NCI-H1092 treated with DMSO at 0.1 percent for 48 hours (cell line): ENCODE measurements at places on chromosomes 7 and 10.
A peak's percentile ranks its signal among the peaks of the same experiment; 100 is the strongest.

DNA sequence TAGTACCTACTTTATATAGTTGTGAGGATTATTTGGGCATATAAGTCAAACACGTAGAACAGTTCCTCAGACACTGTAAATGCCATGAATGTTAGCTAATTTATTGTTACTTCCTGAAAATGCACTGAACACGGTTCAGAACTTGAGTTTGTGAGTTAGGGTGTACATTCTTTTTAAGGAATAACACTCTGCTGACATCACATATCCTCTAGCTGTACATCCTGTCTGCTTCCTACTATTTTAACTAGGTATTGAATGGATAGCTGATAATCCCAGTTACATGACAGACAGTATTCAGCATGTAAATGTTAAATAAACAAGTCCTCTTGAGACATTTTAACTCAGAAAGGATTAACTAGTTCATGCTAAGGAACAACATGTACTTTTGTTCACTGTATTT lies 16.0 kb downstream of the SAMD8 start:
- no peak for DNase-seq

- DNase-seq, result peak; percentile 43
Observed at GRCh38 chr7:128904381-128905197, 5.9 kb downstream of the KCP start.

DNA sequence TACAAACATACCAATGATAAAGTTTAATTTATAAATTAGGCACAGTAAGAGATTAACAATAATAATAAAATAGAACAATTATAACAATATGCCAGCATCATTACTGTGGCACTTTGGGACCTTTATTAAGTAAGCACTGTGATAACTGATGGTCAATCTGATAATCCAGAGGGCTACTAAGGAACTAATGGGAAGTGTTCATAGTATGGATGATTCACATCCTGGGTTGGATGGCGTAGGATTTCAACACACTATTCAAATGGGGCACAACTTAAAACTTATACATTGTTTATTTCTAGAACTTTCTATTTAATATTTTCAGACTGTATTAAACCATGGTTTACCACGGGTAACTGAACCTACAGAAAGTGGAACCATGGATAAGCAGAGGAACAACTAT lies 90.8 kb downstream of the KIF20B start:
- DNase-seq, result no peak

DNA sequence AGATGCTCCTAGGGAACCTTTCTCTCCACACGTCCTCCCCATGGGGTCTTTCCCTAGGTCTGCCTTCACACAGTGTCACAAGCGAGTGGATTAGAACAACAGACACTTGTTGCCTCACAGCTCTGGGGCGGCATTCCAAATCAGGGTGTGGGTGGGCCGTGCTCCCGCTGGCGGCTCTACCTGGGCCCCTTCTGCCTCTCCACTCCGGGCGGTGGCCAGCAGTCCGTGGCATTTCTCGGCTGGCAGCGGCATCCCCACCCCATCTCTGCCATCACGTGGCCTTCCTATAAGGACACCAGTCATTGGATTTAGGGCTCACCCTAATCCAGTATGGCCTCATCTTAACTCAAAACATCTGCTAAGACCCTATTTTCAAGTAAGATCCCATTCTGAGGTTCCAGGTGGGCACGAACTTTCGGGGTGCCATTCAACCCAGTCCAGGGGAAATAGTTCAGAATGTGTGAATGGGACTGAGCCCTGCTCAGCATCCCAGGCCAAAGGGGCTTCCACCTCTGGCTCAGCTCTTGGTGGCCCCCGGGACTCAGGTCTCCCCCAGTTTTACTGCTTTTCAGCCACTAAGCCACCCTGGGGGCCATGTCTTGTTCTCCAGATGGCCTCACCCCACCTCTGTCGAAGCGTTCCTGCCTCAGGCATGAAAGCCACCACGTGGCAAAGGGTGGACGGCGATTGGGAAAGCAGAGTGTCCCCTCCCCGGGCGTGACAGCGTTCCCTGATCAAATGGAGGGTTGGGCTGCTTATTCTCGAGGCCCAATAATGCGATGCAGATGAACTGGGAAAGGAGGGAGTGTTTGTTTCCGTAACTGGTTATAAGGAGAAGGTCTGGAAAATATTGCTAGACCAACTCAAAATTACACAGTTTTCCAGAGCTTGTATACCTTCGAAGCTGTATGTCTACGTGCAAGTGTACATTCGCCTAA lies 350.0 kb downstream of the GLRX3 start:
- no peak for DNase-seq

DNA sequence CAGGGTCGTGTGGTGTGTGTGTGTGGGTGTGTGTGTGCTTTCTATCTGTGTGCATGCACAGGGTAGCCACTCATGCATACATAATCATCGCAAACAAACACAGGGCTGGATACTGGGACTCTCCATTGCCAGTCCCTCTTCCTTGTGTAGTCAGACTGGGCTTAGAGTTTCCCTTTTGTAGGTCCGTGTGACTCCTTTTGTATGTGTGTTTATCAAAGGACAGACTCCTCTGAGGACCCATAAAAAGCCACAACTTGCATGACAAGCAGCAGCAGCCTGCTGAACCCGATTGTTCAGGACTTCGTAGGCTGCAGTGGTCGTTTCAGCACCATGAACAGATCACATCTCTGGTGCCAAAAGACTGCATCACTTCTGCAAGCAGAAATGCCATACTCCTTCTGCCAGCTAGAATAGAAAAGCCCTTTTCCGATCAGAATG lies 895 bp downstream of the VSTM2A start:
- DNase-seq, result peak; percentile 58

GRCh38 chr7:106283831-106284713 lies 711 bp downstream of the NAMPT start:
- DNase-seq, result peak; percentile 73

DNA sequence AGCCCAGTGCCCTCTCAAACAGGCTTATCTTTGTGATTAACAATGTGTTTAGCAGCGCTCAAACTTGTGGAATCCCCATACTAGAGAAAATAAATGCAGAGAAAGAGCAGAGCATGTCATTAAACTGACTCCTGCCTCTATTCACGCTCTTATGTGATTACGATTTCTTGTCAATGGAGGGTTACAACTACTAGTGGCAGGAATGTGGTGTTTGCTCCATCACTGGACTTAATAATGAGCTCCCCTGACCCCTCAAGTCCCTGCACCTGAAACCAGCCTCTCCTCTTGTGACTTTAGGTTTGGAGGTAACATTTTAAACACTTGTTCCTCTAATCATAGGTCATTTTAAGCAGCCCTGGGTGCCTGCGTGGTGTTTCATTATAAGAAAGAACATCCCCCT lies 121.9 kb downstream of the PLPP4 start:
- DNase-seq, result no peak

- no peak for DNase-seq
Observed at GRCh38 chr7:142720172-142720773, 29.0 kb upstream of the PRSS1 start.

DNA sequence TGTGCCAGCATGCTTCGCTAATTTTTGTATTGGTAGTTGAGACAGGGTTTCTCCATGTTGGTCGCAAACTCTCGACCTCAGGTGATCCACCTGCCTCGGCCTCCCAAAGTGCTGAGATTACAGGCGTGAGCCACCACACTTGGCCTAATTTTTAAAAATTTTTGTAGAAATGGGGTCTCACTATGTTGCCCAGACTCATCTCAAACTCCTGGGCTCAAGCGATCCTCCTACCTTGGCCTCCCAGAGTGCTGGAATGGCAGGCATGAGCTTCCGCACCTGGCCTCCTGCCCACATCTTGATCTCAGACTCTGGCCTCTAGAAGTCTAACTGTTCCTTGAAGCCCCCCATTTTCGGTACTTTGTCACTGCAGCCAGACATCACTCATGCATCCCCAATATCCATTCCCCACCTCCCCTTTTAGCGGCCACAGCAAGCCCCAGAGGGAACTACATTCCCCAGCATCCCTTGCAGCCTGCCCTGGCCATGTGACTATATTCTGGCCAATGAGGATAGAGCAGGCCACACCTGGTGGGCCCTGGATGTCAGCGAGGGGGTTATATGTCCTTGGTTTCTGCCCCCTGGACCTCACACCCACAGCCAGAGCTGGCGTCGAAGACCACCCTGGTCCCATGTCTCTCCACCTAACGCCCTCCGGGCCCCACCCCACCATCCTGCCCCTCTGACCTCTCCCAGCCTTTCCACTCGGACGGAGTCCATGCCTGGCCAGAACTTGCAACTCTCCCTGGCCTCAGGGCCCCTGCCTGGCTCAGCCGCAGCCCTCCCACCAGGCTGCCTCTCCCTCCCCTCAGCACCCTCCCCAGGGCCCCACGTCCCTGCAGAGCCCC lies 33.8 kb downstream of the MICALL2 start:
- DNase-seq, result no peak

DNA sequence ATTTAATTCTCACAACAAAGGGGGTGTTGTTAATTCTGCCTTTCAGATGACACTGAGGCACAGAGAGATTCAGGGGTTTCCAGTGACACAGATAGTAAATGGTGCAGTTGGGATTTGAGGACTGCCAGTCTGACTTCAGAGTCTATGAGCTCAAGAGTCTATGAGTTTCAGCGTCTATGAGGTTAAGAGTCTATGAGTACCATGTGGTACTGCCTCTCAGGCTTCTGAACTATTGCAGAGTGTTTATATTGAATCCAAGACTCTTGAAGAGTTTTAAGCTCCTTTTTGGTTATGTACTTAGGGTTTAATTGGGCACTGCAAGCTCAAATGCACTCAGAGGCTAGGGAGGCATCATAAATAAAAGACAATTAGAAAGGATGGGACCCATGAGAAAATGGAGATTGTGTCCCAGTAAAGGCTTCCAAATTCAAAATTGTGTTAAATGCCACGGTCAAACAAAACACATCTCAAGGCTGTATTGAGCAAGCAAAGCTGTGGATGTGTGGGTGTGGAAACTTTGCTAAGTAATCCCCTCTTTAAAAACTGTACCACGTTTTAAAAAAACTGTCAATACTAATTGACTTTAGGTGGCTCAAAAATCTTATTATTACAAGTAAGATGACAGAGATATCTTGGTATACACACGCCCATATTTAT lies 123.9 kb upstream of the FAM171A1 start:
- DNase-seq, result no peak

GRCh38 chr10:106360870-106361269 lies 803.6 kb downstream of the SORCS1 start:
- no peak for DNase-seq

DNA sequence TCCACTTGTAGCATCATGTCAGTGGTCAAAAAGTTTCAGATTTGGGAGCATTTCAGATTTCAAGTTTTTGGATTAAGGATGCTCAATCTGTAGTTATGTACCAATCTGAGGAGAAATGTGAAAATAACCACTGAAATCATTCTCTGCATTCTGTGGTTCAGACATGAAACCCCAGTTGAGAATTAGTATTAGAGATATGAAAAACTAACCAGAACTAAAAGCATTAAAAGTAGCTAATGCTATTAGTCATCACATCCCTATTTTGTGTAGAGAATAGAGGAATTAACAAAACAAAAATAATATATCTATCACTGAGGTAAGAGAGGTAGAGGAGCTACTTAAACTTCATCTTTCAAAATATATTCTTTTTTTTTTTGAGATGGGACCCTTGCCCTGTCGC lies 28.0 kb downstream of the MICU1 start:
- DNase-seq, result no peak

DNA sequence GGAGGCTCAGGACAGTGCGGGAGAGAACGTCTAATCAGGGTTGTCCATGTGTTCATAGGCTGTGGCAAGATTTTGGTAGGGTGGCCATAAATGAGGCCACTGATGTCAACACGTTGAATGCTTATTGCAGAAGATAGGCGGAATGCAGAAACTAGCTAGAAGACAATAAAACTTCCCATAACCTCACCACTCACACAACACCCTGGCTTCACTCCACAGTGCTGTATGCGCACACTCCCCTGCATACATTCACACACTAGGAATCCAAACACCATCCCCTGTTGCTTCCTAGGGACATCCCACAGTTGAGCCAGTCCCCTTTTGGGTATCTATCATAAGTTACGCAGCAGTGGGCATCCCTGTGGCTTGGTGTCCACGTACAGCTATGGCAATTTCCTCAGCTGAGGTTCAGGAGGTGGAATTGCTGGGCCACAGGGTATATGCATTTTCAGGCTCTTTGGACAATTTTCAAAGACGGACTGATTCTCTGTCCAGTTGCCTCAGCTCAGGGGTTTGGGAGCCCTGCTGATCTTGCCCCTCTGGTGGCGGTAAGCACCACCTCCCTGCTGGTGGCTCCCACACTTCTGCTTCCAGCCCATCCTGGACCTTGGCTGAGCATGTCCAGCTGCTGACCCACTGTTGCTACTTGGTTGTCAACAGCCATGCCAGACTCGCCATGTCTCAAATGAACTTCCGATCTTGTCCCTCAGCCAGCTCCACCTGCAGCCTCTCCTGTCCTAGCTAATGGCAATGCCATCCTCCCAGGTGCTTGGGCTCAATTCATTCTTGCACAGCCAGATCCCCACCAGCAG lies 36.4 kb downstream of the CDH23 start:
- no peak for DNase-seq

- no peak for DNase-seq
Observed at GRCh38 chr10:126921974-126922525, 16.8 kb downstream of the DOCK1 start.

GRCh38 chr7:130063036-130063435 lies 7.3 kb upstream of the KLHDC10 start:
- DNase-seq, result peak; percentile 26

- no peak for DNase-seq
Observed at GRCh38 chr7:140375892-140376730, 22.2 kb downstream of the SLC37A3 start.

DNA sequence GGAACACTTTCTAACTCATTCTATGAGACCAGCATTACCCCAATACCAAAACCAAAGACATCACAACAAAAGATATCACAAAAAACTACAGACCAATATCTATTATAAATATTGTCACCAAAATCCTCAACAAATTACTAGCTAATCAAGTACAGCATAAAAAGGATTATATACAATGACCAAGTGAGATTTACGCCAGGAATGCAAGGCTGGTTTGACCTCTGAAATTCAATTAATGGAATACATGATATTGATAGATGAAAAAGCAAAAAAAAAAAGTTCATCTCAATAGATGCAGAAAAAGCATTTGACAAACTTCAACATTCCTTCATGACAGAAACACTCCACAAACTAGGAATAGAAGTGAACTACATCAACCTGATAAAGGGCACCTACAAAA lies 175.3 kb downstream of the LCOR start:
- no peak for DNase-seq

GRCh38 chr7:98618786-98619185 lies 1.7 kb downstream of the NPTX2 start:
- no peak for DNase-seq

GRCh38 chr10:71150796-71151195 lies 61.6 kb upstream of the UNC5B start:
- no peak for DNase-seq

GRCh38 chr10:11204351-11204942 lies 186.8 kb downstream of the CELF2 start:
- no peak for DNase-seq
